Upper lobe of right lung (tissue), 1 donor: ENCODE measurements at places on chromosomes 5 and 9. TPM values are rescaled to one million over a fixed set of nuclear protein-coding genes. Genes with fewer than 3 reads are reported as not detected.

GRCh38 chr5:6712142-6712576 lies 1.1 kb upstream of the TENT4A start:
- peaks cover 23% of the 10 kb centered on the region for H3K4me1 ChIP-seq
- H3K27ac ChIP-seq: peak overlapping the region; percentile 96
- no peaks in the 10 kb centered on the region for H3K36me3 ChIP-seq
- peak; percentile 79 for DNase-seq

Gene OBP2B
- total RNA-seq: not detected

Gene DMRT3
- not detected for total RNA-seq

Gene SNCB
- not detected for total RNA-seq

- H3K4me1 ChIP-seq: peaks cover 38% of the 10 kb centered on the region
- no peak for DNase-seq
- H3K4me3 ChIP-seq: no peak overlapping the region
- no peaks in the 10 kb centered on the region for H3K27me3 ChIP-seq
Measured at GRCh38 chr5:147482706-147483180, 27.1 kb downstream of the DPYSL3 start.

DNA sequence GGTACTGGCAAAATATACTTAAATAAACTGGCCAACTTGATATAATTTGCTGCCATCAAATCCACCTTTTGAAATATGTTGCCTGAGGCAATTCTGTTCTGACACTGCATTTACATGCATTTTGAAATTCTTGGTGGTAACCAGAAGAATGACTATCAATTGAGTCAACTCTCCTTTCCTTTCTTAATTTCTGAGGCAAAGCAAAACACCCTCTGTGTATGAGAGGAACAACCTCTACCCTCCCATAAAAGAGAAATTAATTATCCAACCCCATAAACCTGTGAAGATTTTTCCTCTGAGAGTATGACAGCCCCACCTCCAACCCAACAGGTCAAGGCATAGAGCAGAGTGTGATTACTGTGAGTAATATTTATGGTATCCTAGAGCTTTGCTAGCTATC lies 286.8 kb downstream of the NR2F1-AS1 start:
- no peak overlapping the region for H3K27ac ChIP-seq
- no peak for DNase-seq
- no peaks in the 10 kb centered on the region for H3K36me3 ChIP-seq

Gene FGFR4
- total RNA-seq: 109 TPM

DNA sequence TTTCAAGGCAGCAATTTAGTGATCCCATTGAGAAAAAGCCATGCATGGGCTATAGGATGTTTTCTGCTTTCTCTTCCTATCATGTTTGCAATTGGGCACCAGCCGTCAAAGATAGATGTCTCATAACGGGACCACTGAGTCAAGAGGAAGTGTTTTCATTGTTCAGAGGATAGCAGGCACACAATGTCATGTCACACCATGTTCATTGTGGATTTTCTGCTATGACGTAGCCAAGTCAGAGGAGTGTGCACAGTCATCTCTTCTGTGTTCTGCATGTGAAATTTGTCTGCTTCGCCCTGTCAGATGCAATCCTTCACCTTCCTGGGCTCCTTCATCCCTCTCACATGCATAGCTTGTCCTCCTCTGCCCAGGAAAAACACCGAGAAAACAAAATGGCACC lies 106.0 kb downstream of the CD180 start:
- H3K4me3 ChIP-seq: no peak overlapping the region
- H3K27ac ChIP-seq: no peak overlapping the region
- H3K36me3 ChIP-seq: no peaks in the 10 kb centered on the region
- no peaks in the 10 kb centered on the region for H3K27me3 ChIP-seq

- no peaks in the 10 kb centered on the region for H3K27me3 ChIP-seq
- H3K4me1 ChIP-seq: no peaks in the 10 kb centered on the region
- H3K27ac ChIP-seq: no peak overlapping the region
- no peak overlapping the region for H3K4me3 ChIP-seq
- DNase-seq: no peak
- H3K36me3 ChIP-seq: no peaks in the 10 kb centered on the region
Measured at GRCh38 chr5:156929366-156929948, 33.6 kb downstream of the TIMD4 start.

GRCh38 chr5:93249651-93250289 lies 331.2 kb downstream of the NR2F1-AS1 start:
- no peaks in the 10 kb centered on the region for H3K27me3 ChIP-seq
- peak overlapping the region; percentile 27 for H3K4me3 ChIP-seq
- H3K27ac ChIP-seq: peak overlapping the region; percentile 58
- H3K4me1 ChIP-seq: no peaks in the 10 kb centered on the region

DNA sequence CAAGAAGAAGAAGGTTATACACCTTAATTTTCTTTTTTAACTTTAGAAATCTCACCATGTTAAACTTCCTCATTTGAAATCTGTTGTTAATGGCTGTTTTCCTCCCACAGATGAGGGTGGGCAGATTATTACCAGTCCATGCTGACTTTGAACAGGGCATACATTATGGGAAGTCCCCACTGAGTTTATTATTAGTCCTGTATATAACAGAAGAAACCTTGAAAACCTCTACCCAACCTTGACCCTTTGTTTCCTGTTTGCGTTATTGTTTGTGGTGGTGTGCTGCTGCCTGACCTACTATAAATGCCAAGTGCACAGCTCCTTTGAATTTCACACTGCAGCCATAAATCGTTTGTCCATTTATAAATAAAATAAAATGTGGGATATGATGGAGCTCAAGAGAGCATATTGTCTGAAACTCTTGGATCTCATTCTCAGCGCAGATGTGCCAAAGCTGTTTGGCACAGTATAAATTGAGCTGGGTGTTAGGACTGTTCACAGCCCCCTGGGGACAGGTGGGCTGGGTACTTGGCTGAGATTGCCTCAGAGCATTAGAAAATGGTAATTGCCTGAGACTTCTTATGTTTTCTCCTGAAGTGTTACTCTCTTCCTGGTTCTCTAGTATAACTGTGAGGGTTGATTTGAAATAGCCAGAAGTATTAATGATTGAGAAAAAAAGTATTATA lies 139.6 kb downstream of the SPATA31D1 start:
- no peak overlapping the region for H3K27ac ChIP-seq
- no peak for DNase-seq
- no peaks in the 10 kb centered on the region for H3K27me3 ChIP-seq
- H3K4me3 ChIP-seq: no peak overlapping the region
- H3K36me3 ChIP-seq: no peaks in the 10 kb centered on the region
- H3K4me1 ChIP-seq: no peaks in the 10 kb centered on the region

DNA sequence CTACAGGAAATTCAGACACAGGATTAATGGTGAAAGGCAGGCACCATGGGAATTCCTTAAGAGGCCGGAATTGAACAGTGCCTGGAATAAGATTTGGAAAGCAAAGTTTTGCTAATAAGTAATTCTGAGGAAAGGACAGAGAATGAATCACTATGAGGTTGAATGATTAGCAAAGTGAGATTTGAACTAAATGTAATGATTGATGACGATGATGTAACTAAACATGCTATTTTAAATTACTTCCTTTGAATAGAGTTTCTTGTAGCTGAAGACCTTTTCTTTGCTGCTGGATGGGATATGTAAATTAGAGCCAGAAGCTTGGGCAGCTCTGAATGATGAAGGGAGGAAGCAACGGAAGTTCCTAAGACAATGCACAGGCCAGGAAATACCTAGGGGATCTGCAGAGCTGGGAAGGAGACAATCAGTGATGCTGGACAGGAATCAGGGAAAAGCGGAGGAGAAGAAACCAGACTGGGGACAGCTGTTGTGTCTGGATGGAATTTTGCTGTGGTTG lies 482.0 kb downstream of the PSAT1 start:
- no peak overlapping the region for H3K27ac ChIP-seq
- no peaks in the 10 kb centered on the region for H3K36me3 ChIP-seq
- DNase-seq: no peak
- no peaks in the 10 kb centered on the region for H3K4me1 ChIP-seq

Gene CDH6
- total RNA-seq: 9.4 TPM

- H3K27ac ChIP-seq: no peak overlapping the region
- no peaks in the 10 kb centered on the region for H3K36me3 ChIP-seq
- no peak overlapping the region for H3K4me3 ChIP-seq
- no peaks in the 10 kb centered on the region for H3K4me1 ChIP-seq
- no peaks in the 10 kb centered on the region for H3K27me3 ChIP-seq
Measured at GRCh38 chr5:143887903-143888665, 76.1 kb downstream of the HMHB1 start.

DNA sequence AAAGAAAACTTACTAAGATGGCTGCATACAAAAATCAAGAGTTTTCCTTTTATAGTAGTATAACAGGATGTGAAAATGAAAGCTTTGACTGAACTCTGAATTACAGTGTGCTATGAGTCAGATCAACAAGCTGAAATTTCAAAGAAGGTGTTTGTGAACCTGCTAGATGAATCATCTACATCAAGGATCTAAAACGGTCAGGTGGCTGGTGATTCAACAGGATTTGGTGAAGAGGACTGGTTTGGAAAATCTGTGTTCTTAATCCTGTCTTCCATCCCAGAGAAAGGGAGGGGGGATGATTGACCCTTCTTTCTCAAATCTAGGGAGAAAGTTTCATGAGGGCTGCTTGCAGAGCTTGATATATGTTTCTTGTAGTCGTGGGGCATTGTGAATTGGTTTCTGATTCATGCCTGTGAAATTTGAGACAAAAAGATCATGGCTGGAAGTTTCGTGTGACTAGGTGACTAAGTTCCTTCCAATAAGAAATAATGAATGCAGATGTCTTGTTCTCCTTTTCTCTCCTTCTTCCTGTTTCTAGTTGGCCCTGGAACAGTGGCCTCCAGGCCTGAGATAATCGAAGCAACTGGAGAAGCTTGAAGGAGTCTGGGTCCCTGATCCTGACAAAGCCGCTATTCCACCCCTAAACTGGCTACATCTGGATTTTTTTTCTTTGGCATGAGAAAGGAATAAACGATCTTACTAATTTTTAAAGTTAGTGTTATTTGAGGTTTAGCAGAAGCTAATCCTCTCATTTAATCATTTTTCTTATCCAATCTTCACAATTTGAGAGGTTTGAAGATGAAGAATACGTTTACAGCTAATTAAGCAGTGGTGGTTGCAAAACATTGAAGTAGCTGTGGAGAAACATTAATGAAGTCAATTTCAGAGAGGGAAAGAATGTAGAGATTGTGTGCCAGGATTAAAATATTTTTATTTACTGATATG lies 67.2 kb downstream of the MRPS30 start:
- no peak for DNase-seq
- H3K27me3 ChIP-seq: no peaks in the 10 kb centered on the region
- no peaks in the 10 kb centered on the region for H3K36me3 ChIP-seq
- H3K4me1 ChIP-seq: no peaks in the 10 kb centered on the region
- H3K4me3 ChIP-seq: no peak overlapping the region

DNA sequence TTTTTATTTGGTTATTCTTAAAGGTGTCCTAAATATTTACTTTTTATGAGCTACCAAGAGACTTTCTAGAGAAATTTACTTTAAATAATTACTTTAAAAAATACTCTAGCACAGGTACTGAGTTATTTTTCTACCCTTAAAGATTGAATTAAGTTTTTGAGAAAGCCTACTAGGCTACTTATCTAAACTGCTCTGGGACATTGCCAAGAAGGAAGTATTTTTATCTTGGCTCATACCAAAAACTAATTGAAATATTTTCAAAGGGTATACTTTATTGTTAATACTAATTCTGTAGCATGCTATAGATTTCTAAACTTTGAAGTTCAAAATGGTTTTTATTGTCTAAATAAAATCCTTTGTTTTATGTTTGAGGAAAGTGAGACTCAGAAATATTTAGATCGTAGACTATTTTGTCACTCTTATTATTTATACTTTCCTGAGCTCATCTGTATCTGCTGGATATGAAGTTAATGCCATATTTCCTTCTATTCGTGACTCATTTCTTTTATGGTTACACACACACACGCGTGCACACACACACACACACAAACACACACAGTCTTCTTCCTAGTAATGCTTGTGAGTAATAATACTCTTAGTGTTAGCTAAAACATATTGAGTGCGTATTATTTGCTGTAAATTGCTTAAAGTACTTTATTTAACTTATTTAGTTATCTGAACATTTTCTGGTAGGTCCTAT lies 89.5 kb downstream of the MAN2A1 start:
- no peak overlapping the region for H3K27ac ChIP-seq
- H3K27me3 ChIP-seq: no peaks in the 10 kb centered on the region
- H3K4me3 ChIP-seq: no peak overlapping the region
- H3K4me1 ChIP-seq: peaks cover 3% of the 10 kb centered on the region
- DNase-seq: no peak

DNA sequence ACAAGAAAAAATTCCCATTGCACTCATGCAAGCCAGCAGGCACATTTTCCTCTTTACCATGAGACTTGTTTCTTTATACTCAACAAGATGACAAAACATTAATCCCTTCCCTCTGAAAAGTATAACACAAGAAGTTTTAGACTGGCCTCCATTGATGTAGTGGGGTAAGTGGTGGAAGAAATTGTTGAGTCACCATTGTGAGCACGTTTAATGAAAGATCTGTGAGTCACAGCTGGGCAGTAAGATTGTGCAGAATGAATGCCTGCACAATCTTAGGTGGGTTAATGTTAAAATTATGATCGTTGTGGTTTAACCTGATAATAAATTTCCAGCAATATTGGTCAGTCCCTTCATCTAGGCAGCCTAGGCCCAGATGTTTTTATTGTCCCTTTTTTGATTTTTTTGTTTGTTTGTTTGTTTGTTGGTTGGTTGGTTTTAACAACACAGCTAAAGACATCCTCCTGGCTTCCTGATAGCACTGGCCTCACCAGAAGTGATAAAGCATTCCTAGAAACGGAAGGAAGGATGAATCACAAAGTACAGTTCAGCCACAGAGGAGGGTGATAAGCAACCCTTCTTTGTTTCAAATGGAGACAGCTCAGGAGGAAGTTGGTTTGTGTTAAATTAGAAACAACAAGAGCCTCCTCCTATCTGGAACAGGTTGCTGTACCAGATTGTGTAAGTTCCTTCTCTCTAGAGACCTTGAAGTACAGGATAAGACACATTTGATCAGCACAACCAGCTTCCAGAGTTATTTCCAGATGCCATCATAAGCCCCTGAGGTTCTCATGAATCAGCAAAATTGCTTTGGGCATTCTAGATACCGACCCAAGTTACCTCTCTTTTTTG lies 40.3 kb downstream of the SLC24A2 start:
- no peak overlapping the region for H3K27ac ChIP-seq
- no peaks in the 10 kb centered on the region for H3K36me3 ChIP-seq
- no peak for DNase-seq
- H3K27me3 ChIP-seq: no peaks in the 10 kb centered on the region
- H3K4me3 ChIP-seq: no peak overlapping the region

- H3K27ac ChIP-seq: no peak overlapping the region
- H3K4me1 ChIP-seq: no peaks in the 10 kb centered on the region
Measured at GRCh38 chr9:13160051-13160450, 119.4 kb downstream of the MPDZ start.

GRCh38 chr9:22718653-22719052 lies 272.0 kb downstream of the DMRTA1 start:
- DNase-seq: no peak
- H3K4me3 ChIP-seq: no peak overlapping the region
- no peaks in the 10 kb centered on the region for H3K36me3 ChIP-seq
- no peak overlapping the region for H3K27ac ChIP-seq

- DNase-seq: no peak
- no peaks in the 10 kb centered on the region for H3K27me3 ChIP-seq
- no peak overlapping the region for H3K4me3 ChIP-seq
- no peak overlapping the region for H3K27ac ChIP-seq
- H3K36me3 ChIP-seq: no peaks in the 10 kb centered on the region
- H3K4me1 ChIP-seq: peaks cover 8% of the 10 kb centered on the region
Measured at GRCh38 chr5:73818357-73818756, 192.4 kb downstream of the ARHGEF28 start.

Gene PCA3
- not detected for total RNA-seq

- H3K4me1 ChIP-seq: peaks cover 6% of the 10 kb centered on the region
- H3K4me3 ChIP-seq: no peak overlapping the region
- no peak overlapping the region for H3K27ac ChIP-seq
- H3K36me3 ChIP-seq: peaks cover 11% of the 10 kb centered on the region
Measured at GRCh38 chr9:127083138-127083980, 39.1 kb downstream of the ANGPTL2 start.

Gene NSG2
- not detected for total RNA-seq

Gene SLC34A1
- total RNA-seq: not detected
